ENCODE measurements at places on chromosomes 7 and 10.

- no peak for DNase-seq
Observed at GRCh38 chr10:123754123-123754522, 88.0 kb downstream of the GPR26 start.

DNA sequence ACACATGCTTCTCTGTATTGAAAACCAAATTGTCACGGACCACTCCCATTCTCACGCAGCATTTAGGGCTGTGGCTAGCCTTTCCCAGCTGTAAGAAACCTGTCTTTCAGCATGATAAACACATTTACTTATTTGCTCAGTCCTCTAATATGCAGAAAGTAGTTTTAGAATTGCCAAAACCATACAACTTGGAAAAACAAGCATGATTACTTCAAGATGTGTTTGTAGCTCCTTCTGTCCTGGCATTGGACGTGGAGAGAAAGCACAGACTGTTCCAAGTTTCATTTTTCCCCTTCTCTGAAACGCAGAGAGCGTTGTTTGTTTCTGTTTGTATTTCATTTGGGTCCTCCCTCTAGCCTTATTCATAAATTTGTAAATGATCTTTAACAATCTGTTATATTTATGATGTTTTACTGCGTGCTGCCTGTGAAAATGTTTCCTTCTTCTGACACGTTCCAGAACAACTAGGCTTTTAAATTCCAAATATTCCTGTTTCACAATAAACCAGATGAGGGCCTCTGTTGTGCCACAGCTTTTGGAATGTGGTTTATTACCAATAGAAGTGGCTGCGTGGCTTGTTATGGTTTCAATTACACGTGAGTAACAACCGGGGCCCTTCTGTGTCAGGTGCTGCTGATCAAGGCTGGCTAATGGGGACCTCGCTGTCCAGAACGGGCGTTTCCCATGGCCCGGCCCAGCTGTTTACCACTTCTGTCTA, 26.1 kb downstream of the MNX1 start:
- DNase-seq: peak; percentile 59

- DNase-seq: no peak
Observed at GRCh38 chr7:93008833-93009232, 108.9 kb downstream of the SAMD9 start.

DNA sequence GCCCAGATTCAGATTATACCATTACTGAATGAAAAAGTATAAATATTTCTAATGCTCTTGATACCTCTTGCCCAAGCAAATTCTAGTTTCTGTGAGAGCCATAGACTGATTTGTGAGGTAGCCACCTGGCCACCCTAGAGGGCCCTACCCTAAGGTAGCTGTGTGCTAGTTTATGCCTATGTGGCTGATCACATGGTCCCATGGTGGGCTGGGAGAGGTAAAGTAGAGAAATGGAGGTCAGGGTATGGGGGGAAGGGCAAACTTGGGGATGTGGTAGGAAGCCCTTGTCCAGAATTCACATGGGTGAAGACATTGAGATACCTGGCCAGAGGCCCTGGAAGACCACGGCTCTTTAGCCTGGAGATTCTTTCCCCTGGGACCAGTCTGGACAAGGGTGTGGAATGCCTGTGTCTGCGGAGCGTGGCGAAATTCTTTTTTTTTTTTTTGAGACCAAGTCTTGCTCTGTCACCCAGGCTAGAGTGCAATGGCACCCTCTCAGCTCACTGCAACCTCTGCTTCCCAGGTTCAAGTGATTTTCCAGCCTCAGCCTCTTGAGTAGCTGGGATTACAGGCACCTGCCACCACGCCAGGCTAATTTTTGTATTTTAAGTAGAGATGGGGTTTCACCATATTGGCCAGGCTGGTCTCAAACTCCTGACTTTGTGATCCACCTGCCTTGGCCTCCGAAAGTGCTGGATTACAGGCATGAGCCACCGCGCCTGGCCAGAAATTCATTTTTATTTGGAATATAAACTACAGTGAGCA, 639.4 kb downstream of the ACTR3B start:
- no peak for DNase-seq

DNA sequence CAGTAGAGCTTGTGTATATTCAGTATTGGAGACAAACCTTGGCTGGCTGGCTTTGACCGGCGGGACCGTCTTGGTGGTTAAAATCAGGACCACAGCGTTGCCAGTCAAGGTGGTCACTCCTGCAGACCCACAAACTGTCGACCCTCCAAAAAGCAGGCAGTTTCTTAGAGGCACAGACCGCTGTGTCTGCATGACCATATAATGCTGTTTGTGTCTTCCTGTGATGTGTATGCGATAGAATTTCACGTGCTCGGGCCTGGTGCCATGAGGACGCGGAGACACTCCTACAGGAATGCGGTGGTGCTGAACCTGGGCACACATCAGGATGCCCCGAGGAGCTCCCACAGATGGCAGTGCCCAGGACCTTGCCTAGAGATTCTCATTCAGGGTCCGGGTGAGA, 34.8 kb downstream of the BNIP3 start:
- no peak for DNase-seq

DNA sequence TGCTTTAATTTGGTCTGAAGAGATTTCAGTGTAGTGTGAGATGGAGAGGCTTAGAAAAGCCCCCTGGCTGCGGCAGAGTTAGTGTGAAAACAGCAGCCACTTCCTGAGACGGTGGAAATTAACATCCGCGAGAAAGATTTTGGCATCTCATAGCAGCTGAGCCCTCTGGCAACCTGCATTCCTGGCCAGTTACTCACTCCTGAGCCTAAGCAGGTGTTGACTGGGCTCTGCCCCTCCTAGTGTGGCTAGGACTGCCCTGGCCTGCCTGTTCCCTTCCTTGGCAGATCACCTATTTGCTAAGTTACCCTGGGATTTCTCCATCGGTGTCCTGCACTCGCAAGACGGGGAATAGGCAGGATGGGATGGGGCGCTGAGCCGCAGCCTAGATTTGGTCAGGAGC, 57.6 kb upstream of the LMTK2 start:
- no peak for DNase-seq

DNA sequence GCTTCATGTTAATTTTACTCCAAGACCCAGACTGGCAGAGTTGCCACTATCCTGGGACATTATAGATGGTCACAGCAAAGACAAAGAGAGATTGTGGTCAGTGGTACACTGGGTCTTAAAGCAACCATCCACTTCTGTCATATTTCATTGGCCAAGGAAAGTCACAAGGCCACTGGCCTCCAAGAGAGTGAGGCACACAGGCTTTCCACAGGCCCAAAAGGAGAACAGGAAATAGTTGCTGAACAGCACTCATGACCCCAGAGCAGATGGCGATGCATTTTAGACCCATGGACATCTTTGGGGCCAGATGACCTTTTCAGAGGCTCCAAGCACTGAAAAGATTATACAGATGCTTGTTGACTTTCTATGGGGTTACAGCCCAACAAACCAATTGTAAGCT, 97.4 kb downstream of the ARID5B start:
- DNase-seq: no peak

DNA sequence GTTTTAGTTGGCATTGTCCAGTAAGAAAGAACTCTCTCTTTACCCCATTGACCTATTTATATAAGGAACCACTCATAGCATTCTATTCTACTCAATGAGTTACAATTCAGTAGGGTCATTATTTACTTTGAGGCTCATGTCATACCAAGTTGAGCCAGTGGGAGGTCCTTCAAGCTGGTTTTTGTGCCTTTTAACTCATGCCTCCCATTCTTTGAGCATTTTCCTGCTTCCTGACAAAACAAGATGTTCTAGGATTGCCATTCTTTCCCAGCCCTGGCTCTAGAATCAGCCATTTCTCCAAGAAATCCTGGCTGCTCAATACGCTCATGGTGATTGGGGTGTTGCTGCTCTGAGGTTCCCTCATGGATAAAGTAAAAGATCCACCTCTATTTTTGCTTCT, 250.1 kb downstream of the ABCA13 start:
- DNase-seq: no peak

- no peak for DNase-seq
Observed at GRCh38 chr10:59068581-59069191, 107.8 kb upstream of the PHYHIPL start.

GRCh38 chr10:50415292-50415691, 164.0 kb upstream of the ASAH2 start:
- no peak for DNase-seq

DNA sequence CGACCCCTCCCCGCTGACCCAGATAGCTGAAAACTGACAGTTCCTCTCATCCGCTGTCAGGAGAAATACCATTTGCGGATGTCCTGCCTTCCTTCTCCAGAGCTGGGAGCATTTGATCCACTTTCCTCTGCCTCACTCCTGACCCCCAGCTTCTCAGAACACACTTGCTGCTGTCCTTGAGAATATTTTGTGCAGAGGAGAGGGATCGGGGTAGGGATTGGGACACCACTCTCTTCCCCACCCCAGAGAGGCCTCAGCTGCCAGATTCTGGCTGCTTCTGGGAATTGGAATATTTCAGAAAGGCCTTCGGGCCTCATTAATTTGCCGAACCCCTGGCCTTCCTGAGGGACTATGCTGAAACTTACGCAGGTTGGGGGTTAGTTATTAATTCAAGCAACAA, 97.0 kb downstream of the C10orf105 start:
- peak; percentile 68 for DNase-seq

- DNase-seq: no peak
Observed at GRCh38 chr10:47349516-47349915, 1.4 kb downstream of the RBP3 start.

GRCh38 chr7:47225387-47226131, 356.4 kb downstream of the TNS3 start:
- DNase-seq: no peak

- peak; percentile 40 for DNase-seq
Observed at GRCh38 chr10:120824881-120825309, 26.3 kb upstream of the WDR11 start.

DNA sequence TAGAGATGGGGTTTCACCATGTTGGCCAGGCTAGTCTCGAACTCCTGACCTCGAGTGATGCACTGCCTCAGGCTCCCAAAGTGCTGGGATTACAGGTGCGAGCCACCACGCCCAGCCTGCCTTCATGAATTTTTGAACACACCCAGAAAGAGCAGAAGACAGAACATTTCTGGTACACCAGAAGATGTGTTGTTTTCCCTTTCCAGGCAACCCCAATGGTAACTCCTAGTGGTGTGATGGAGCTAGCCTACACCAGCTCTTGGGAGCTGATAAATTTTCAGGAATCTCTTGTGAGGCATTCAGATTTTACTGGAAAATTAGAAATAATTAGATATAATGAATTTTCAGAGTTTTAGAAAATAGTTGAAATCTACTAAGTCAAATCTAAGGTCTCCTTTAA, 904 bp upstream of the CCDC7 start:
- DNase-seq: no peak

DNA sequence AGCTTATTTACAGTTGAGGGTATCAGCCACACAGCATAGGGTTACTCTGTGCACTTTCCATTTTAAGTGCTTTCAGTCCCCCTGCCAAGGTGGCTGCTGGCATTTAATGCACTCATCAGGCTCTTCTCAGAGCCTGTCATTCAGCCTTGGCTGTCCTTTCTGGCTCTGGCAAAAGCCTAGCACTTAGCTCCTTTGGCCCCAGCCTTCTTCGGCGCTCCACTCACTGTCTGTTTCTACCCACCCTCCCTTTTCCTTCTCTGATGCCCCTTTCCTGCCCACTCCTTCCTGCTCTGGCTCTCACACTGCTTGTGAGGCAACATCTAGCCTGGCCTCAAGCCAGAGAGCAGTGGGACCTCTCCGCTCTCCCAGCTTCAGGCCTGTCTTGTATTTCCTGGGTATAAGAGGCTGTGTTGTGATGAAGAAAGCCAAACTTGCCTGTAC, 60.2 kb downstream of the WIPF3 start:
- DNase-seq: no peak

DNA sequence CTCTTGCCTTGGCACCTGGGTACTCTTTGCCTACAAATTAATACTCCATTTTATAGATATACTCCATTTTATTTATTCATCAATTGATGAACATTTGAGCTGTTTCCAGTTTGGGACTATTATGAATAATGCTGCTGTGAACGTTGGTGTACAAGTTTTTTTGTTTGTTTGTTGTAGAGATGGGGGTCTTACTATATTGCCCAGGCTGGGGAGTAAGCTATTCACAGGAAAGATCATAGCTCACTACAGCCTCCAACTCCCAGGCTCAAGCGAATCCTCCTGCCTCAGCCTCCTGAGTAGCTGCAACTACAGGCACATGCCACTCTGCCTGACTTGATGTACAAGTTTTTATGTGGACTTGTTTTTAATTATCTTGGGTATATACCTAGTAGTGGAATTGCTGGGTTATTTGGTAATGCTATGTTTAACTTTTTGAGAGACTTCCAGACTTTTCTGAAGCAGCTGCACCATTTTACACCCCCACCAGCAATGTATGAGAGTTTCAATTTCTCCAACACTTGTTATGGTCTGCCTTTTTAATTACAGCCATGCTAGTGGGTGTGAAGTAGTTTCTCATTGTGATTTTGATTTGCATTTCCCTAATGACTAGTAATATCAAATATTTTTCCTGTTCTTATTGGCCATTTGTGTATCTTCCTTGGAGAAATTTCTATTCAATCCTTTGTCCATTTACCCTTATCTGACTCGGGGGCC, 15.9 kb downstream of the WBP1L start:
- no peak for DNase-seq

- DNase-seq: peak; percentile 88
Observed at GRCh38 chr7:94303695-94304094, 91.0 kb upstream of the COL1A2 start.

DNA sequence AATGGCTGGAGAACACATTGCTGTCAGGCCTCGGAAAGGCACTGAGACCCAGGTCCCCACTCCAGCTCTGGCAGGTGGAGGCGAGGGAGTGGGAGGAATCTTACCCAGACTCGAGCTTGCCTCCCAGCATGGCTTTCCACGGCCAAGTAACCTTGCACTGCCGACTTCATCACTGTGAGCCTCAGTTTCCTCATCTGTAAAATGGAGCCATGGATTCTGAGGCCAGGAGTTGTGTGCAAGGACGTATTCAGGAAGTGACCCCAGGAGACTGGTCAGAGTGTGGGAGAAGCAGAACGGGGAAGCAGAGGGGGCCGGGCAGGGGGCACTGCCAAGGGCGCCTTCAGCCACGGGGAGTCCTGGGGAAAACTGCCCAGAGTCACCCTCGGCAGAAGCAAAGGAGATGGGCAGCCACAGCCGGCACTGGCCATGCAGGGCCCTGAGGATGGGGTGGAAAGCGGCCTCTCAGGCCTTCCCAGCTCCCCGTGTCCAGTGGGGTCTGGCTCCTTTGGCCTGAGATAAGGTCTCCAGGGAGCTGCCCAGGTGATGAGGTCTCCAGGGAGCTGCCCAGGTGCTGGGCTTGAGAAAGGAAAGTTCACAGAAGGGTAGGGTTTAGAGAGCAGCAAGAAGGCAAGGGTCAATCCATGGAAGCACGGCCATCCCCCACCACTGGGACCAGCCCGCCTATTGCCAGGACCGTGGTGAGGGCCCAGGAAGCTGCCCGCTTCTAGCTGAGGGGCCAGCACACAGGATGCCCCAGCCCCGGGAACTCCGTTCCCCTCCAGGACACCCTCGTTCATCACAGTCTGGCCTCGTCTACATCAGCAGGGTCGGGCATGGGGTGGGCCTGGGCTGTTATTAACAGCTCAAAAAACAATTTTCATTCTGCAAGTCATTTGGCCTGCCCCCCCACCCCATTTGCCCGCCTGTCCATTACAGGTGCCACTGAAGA, 34.3 kb upstream of the EN2 start:
- DNase-seq: no peak

GRCh38 chr7:76515999-76516443, 5.7 kb downstream of the UPK3B start:
- DNase-seq: peak; percentile 54

- DNase-seq: peak; percentile 45
Observed at GRCh38 chr10:92695679-92696605, 6.2 kb downstream of the HHEX start.

Measured in eye (tissue), 1 donor.